ENCODE measurements at places on chromosomes 7 and 10.

- DNase-seq: no peak
Observed at GRCh38 chr7:18547509-18548187, 52.1 kb downstream of the HDAC9 start.

DNA sequence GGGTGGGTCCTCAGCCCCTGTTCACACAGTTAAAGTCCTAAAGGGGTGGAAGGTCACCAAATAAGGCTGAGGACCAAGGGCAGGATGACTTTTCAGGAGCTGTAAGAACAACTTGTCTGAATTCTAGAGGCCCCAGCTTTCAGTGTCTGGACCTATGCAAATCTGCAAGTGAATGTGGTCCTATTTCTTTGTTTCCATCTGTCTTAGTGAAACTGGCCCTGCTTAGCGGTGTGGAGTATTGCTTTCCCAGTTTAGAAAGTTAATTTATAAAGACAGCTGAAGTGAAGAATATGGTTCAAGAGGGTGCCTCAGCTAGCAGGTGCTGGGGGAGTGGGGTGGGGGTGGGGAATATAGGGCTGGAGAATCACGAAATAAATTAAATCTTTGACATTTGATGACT is 40.1 kb downstream of the HHEX start:
- DNase-seq: no peak

- no peak for DNase-seq
Observed at GRCh38 chr7:80145780-80146422, 11.3 kb downstream of the GNAI1 start.

- no peak for DNase-seq
Observed at GRCh38 chr10:123557366-123558108, 108.6 kb upstream of the GPR26 start.

GRCh38 chr10:12062754-12063482 is 5.8 kb upstream of the DHTKD1 start:
- no peak for DNase-seq

GRCh38 chr7:17516771-17517170 is 218.3 kb downstream of the AHR start:
- DNase-seq: no peak

GRCh38 chr7:158443014-158443687 is 144.5 kb downstream of the PTPRN2 start:
- DNase-seq: no peak

GRCh38 chr10:15227611-15228372 is 59.3 kb upstream of the NMT2 start:
- no peak for DNase-seq
